ENCODE measurements at places on chromosomes 12 and 14. TPM values are rescaled to one million over a fixed set of nuclear protein-coding genes. Genes with fewer than 3 reads are reported as not detected.

DNA sequence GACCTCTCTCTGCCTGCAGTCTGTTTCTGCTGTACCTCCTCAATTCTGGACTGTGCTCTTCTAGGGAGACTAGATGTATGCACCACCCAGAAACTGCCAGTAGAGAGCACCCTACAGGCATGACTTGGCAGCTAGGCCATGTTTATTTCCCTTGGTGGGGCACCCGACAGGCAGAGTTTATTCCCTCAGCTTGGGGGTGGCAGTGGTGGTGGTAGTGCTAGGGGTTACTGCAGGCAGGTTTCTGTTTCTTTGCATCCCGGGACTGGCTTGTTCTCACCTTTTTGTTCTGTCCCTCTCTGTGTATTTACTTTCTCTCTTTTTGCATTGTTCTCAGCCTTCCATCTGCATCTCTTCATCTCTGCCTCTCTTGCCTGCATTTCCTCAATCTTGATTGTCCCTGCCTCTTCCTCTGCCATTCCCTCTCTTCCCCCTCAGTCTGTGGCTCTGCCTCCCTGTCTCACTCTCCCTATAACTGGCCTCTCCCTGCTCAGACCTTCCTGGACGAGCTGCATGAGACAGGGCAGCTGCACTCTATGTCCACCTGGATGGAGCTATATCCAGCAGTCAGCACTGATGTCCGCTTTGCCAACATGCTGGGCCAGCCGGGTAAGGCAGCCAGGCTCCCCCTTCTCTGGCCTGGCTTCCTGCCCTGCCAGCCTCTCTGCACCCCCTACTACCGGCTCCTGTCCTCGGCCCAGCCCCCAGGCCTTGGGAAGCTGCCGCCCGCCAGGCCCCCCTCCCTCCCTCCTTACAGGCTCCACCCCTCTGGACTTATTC lies 13.8 kb downstream of the PRPF40B start:
- peak overlapping the region; percentile 39 for H3K27ac ChIP-seq
- H3K4me3 ChIP-seq, result no peak overlapping the region
- peak; percentile 81 for DNase-seq
- H3K4me1 ChIP-seq, result peaks cover 13% of the 10 kb centered on the region

Gene SLC22A17
- total RNA-seq, result 15.5 TPM

GRCh38 chr12:104631867-104632266 lies 175.1 kb downstream of the CHST11 start:
- DNase-seq, result no peak
- peaks cover 32% of the 10 kb centered on the region for H3K4me1 ChIP-seq
- H3K4me3 ChIP-seq, result no peak overlapping the region
- H3K27me3 ChIP-seq, result peaks cover 6% of the 10 kb centered on the region

Gene IFNG-AS1
- 0.31 TPM for total RNA-seq

DNA sequence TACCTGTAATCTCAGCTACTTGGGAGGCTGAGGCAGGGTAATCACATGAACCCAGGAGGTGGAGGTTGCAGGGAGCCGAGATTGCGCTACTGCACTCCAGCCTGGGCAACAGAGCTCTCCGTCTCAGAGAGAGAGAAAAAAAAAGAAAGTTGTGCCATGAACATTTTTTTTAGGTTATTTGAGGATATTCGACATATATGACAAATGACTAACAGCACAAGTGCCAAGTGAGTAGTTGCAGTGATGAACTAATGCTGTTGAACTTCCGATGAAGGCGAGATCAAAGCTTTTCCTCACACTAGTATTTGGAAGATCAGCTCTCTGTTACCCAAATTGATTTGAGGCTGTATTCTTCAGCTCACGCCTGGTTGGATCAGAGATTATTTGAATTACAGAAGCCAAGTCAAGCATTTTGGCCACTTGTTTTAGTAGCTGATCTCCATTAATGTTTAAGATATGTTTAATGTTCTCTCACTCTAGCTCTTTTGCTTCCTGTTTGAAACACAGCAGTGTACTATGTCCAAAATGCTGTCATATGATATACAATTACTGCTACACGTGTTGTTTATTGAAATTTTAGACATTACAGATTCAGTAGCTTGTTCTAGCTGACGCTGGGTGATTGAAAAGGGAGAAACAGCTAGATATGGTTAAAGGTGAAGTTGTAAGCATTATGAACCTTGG lies 43.4 kb downstream of the WDR20 start:
- H3K36me3 ChIP-seq, result no peaks in the 10 kb centered on the region
- H3K4me3 ChIP-seq, result no peak overlapping the region
- no peak for DNase-seq
- H3K4me1 ChIP-seq, result peaks cover 19% of the 10 kb centered on the region

GRCh38 chr14:86815341-86815740 lies 1177.6 kb downstream of the GALC start:
- no peak overlapping the region for H3K4me3 ChIP-seq
- no peak for DNase-seq
- H3K27ac ChIP-seq, result no peak overlapping the region
- no peaks in the 10 kb centered on the region for H3K27me3 ChIP-seq

Gene PTCSC3
- total RNA-seq, result not detected

Gene SDR9C7
- 0.22 TPM for total RNA-seq

Gene RAB2B
- total RNA-seq, result 20.0 TPM

DNA sequence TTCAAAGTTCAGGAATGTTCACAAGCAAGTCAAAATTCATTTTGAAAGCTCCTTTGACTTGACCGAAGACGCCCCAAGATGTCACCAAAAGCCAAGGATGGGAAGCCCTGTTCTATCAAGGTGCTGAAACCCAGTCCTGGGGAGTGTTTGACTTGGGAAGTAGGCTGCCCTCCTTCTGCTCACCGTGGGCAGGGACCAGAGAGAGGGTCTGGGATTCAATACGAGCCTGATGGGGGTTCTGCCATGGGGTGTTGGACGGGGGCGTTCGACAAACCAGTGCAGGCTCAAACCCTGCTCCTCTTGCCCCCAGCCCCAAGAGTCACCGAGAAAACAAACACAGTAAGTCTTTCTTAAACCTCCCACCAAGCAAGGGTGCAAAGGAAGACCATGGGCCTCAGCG lies 150.1 kb upstream of the DIO3 start:
- peaks cover 7% of the 10 kb centered on the region for H3K27me3 ChIP-seq
- H3K27ac ChIP-seq, result no peak overlapping the region
- H3K4me1 ChIP-seq, result peaks cover 2% of the 10 kb centered on the region
- DNase-seq, result no peak
- no peaks in the 10 kb centered on the region for H3K36me3 ChIP-seq
- H3K4me3 ChIP-seq, result no peak overlapping the region

DNA sequence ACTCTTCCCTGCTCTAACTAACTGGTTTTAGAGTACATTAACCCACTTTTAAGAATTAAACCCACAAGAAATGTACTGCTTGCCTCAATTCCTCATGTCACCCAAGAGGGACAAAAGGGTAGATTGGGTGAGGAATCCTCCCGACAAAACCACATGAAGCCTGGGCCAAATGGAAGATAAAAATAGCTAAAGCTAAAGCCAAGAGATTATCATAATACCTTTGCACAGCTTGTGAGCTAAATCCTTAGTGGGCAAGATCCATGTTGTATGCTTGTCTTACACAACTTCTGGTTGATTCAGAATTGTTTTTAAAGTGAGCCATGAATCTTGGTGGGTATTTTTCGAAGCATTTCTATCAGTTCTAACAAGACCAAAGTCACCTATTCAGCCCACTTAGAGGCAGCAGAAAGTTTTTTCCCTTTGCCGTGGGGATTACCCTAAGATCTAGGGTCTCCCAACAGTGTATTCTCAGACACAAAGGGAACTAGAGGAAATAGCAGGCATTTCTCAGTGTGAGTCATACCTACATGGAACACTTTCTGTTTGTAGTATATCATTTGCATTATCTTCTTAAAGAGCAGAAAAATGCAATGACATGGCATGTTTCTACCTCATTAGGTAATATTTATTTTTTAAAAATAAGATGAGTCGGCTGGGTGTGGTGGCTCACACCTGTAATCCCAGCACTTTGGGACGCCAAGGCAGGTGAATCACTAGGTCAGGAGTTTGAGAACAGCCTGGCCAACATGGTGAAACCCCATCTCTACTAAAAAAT lies 616.6 kb downstream of the KCNH5 start:
- H3K36me3 ChIP-seq, result no peaks in the 10 kb centered on the region
- no peak overlapping the region for H3K27ac ChIP-seq
- no peaks in the 10 kb centered on the region for H3K4me1 ChIP-seq
- H3K4me3 ChIP-seq, result no peak overlapping the region
- no peaks in the 10 kb centered on the region for H3K27me3 ChIP-seq

Gene TMEM30B
- total RNA-seq, result 3.2 TPM

DNA sequence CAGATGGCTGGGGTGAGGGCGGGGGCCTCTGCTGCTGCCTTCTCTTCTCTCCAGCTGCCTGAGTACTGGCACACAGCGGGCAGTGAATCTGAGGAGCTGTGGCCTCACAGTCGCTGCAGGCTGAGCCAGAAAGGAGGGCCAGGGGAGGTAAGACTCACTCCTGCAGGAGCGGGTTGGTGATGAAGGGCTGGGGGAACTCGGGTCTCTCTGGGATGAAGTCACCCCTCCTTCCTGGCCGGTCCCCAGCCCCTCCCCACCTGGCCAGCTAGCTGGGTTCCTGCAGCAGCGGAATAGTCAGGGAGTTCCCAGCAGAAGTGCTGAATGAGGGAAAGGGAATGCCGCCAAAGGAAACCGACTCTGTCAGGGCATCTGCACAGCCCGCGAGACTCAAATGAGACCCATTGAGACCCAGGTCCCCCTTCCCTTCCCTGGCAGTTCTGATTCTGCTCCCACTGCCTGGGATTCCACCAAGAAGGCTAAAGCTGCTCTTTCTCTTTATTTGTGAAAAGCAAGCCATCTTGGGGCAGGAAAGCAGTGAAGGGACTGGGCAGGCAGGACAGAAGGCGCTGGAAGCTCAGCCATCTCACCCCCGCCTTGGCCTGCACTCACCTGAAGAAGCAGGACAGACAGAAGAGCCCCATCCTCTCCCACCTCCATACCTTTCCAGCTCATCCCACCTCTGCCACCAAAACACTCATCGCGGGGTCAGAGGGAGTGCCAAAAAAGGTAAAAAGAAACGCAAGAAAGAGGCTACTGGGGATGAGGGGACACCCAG lies 5.3 kb downstream of the NGB start:
- no peak overlapping the region for H3K4me3 ChIP-seq
- no peak for DNase-seq
- H3K27ac ChIP-seq, result no peak overlapping the region
- peaks cover 36% of the 10 kb centered on the region for H3K27me3 ChIP-seq

GRCh38 chr12:29398495-29398894 lies 17.5 kb upstream of the ERGIC2 start:
- no peak for DNase-seq
- no peaks in the 10 kb centered on the region for H3K36me3 ChIP-seq
- no peak overlapping the region for H3K27ac ChIP-seq
- H3K27me3 ChIP-seq, result no peaks in the 10 kb centered on the region
- no peaks in the 10 kb centered on the region for H3K4me1 ChIP-seq
- H3K4me3 ChIP-seq, result no peak overlapping the region

Gene TMEM19
- total RNA-seq, result 26.3 TPM

Gene MAP3K9
- total RNA-seq, result 0.13 TPM

DNA sequence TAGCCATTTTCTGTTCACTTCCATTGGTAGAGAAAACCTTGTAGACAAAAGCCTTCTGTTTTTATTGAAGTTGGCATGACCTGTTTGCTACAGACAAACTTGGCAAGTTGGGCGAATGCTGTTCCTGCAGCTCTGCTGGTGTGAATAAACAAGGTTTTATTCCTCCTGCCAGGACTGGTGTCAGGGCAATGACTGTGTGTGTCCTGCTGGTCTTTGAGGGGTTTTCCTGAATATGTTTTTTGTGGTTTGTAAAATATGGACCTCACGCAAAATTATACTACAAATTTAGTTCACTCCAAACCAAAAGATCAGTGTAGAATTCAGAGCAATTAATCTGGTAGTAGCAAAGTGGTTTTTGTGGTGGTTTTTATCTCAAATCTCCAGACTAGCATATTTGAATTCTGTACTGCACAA lies 140.8 kb downstream of the ERC1 start:
- no peak for DNase-seq
- H3K27me3 ChIP-seq, result no peaks in the 10 kb centered on the region
- H3K36me3 ChIP-seq, result peaks cover 2% of the 10 kb centered on the region
- H3K4me1 ChIP-seq, result no peaks in the 10 kb centered on the region
- H3K27ac ChIP-seq, result no peak overlapping the region

- no peak overlapping the region for H3K27ac ChIP-seq
- H3K27me3 ChIP-seq, result no peaks in the 10 kb centered on the region
- H3K4me3 ChIP-seq, result no peak overlapping the region
- no peaks in the 10 kb centered on the region for H3K4me1 ChIP-seq
Observed at GRCh38 chr14:85344171-85344570, 185.8 kb upstream of the FLRT2 start.

GRCh38 chr14:100416921-100417860 lies 94.1 kb downstream of the SLC25A47 start:
- no peak overlapping the region for H3K27ac ChIP-seq
- no peak overlapping the region for H3K4me3 ChIP-seq
- DNase-seq, result peak; percentile 80
- H3K4me1 ChIP-seq, result peaks cover 5% of the 10 kb centered on the region

Gene KRT3
- not detected for total RNA-seq

- no peak overlapping the region for H3K27ac ChIP-seq
- no peak for DNase-seq
- H3K4me3 ChIP-seq, result no peak overlapping the region
- H3K36me3 ChIP-seq, result no peaks in the 10 kb centered on the region
- H3K4me1 ChIP-seq, result no peaks in the 10 kb centered on the region
Observed at GRCh38 chr14:33370426-33370825, 431.7 kb downstream of the NPAS3 start.

DNA sequence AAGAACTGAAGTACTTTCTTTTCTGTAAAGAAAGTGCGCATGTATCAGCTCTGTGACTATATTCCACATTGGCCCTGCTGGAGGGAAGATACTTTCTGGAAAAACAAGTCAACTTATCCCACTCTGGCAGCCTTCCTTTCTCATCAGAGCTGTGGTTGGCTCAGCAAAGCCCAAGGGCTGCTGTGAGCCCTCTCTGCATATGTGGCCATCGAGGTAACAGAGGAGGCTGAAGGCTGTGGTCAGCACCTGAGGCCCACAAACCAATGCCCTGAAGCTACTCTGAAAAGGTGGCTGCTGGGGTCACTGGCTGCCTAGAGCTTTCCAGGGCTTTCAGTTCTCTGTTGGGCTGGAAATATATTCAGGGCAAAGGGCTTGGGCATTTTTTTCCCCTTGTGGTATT lies 70.8 kb upstream of the IGF1 start:
- H3K27ac ChIP-seq, result no peak overlapping the region
- no peak overlapping the region for H3K4me3 ChIP-seq
- no peak for DNase-seq
- no peaks in the 10 kb centered on the region for H3K4me1 ChIP-seq
- no peaks in the 10 kb centered on the region for H3K36me3 ChIP-seq
- no peaks in the 10 kb centered on the region for H3K27me3 ChIP-seq

Gene NFE2
- 1.6 TPM for total RNA-seq

- no peaks in the 10 kb centered on the region for H3K36me3 ChIP-seq
- no peak overlapping the region for H3K27ac ChIP-seq
- no peaks in the 10 kb centered on the region for H3K27me3 ChIP-seq
- no peak for DNase-seq
- no peak overlapping the region for H3K4me3 ChIP-seq
- H3K4me1 ChIP-seq, result no peaks in the 10 kb centered on the region
Observed at GRCh38 chr12:87094356-87094755, 838.2 kb upstream of the MGAT4C start.

Gene FOXM1
- total RNA-seq, result 6.5 TPM

GRCh38 chr12:120015313-120015712 lies 26.3 kb downstream of the BICDL1 start:
- no peak overlapping the region for H3K4me3 ChIP-seq
- H3K36me3 ChIP-seq, result no peaks in the 10 kb centered on the region
- H3K27me3 ChIP-seq, result no peaks in the 10 kb centered on the region
- no peak for DNase-seq

All from muscle of leg (tissue), 16 donors.